ENCODE measurements at places on chromosomes 3 and 15.

DNA sequence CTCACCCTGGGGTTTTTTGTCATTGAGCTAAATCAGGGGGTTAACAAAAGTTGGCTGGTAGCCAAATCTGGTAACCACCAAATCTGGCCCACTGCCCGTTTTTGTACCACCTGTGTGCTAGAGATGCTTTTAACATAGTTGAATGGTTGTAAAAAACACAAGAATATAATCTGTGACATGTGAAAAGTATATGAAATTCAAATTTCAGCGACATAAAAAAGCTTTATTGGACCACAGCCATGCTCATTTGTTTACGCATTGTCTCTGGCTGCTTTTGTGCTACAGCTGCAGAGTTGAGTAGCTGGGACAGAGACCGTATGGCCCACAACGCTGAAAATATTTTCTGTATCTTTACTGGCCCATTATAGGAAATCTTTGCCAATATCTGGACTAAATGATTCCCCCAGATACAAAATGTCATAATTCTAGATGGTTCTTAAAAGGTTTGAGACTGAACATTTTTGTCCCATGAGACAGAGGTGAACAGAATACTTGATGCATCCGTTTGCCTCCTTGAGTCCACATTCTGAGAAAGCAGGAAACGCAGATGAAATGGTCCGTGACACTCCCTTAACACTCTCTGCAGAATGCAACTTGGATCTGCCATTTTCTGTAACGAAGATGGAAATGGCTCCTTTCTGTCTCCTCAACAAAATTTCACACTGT lies 120.9 kb upstream of the PDZRN3 start:
- DNase-seq = no peak

GRCh38 chr15:74422652-74423430 lies 10.9 kb downstream of the SEMA7A start:
- DNase-seq = no peak

GRCh38 chr3:89635137-89635536 lies 527.7 kb downstream of the EPHA3 start:
- DNase-seq = no peak

- no peak for DNase-seq
Observed at GRCh38 chr3:119613201-119613600, 15.5 kb downstream of the PLA1A start.

DNA sequence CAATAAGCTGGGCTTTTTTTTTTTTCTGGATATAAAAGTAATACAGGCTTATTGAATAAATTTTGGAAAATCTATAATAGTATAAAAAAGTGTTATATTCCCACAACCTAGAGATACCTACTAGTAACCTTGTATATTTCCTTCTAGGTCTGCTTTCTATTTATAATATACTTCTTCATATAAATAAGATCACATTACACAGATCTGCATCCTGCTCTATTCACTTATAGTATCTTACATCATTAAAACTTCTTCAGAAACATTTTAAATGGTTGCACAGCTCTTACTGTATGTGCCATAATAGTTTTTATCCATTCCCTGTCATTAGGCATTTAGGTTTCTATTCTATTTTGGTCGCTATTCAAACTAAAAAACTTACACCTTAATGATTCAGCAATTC lies 87.0 kb upstream of the TTBK2 start:
- DNase-seq = no peak

GRCh38 chr15:27679731-27680471 lies 419.2 kb downstream of the OCA2 start:
- no peak for DNase-seq

- no peak for DNase-seq
Observed at GRCh38 chr3:12729051-12729651, 29.9 kb downstream of the TMEM40 start.

- DNase-seq = no peak
Observed at GRCh38 chr3:154970797-154971196, 109.3 kb upstream of the MME start.

DNA sequence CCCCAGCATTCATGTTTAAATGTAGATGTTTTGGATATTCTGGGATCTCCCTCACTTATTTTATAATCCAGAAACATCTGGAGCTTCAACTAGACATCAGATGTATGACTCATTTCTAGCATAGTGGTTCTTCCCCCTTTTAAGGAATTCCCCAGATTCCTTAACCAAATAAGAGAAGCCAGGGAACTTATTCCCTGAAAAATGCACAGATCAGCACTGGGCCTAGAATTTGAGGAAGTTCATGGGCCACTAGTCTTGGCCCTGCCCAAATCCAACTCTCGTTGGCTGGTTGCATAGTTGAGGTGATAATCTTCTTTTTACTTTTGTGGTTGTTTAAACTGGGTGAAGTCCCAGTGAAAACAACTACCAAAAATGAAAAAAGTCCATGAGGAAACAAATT lies 20.4 kb downstream of the RARRES1 start:
- DNase-seq = no peak

DNA sequence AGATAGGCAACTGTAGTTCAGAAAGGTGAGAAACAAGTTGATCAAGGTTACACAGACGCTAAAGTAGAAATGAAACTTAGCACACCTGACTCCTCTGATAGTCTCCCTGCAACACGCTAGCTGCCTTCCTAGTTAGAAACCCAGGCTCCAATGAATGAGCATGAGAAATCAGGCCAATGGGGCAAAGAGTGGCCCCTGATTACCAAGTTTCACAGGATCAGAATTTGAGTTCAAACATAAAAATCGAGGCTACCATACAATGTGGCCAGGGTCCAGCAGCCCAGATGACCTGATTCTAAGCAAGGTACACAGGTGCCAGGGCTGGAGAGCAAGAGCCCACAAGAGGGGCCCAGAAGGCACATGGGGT lies 7.7 kb downstream of the PLD1 start:
- DNase-seq = no peak

DNA sequence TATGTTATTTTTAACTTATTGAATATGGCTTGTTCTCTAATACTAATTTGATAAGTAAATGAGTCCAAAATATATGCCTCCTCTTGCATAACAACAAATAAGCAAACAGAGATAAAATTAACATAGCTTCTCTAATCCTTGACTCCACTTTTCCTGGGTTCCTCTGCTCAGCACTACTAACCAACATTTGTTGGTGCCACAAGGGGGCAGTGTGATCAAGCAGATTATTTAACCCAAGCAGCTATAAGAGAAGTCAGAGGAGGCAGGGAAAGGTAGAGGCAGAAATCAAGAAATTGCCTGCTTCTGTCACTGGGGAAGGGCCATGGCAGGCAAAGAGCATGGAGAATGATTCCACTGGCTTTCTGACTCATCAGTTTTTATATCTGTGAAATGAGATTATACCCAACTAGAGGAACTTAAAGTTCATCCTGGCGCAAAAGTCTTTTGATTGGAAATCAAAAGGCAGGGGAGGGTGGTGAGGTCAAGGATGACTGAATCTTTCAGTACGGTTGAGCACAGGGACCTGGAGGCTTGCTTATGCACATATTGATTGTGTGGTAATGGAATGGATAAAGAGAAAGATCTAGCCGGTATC lies 152.2 kb downstream of the IGSF11 start:
- DNase-seq = peak; percentile 60

Measured in effector CD4-positive, alpha-beta T cell (primary cell).